ENCODE measurements at places on chromosomes 2 and 18.

DNA sequence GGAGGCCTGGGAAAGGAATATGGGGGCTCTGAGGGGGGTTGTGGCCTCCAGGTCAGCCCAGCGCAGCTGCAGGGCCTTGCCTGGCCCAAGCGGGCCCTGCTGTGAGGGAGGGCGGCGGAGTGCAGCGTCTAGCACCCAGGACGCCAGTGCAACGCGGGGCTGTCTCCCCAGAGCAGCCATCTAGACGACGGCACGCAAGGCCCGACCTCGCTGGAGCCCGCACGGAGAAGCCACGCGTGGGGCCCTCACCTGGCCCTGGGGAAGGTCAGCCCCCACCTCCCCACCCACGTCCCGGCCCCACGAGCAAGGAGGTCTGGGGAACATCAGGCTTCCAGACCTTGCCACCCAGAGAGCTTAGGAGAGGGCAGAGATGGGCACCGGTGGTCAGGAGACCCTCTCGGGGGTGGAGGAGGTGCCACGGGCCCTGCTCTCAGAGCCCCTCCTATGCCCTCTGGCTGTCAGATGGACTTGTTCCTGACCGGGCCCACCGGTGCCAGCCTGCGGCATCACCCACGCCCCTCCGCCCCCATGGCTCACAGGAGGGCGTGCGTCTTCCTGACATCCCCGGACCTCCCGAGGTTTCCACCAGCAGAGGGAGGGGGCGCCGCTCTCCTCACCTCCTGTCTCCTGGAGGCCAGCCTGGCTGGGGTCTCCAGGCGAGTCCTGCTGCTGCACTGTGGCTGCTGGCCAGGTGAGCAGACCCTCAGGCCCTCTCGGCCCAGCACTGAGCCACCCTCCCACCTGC is 17.0 kb downstream of the GPR35 start:
- DNase-seq, result no peak

- no peak for DNase-seq
These were observed 391.9 kb downstream of the TMEM182 start for GRCh38 chr2:103153580-103154284.

GRCh38 chr2:142241016-142241415 is 110.2 kb upstream of the LRP1B start:
- no peak for DNase-seq

DNA sequence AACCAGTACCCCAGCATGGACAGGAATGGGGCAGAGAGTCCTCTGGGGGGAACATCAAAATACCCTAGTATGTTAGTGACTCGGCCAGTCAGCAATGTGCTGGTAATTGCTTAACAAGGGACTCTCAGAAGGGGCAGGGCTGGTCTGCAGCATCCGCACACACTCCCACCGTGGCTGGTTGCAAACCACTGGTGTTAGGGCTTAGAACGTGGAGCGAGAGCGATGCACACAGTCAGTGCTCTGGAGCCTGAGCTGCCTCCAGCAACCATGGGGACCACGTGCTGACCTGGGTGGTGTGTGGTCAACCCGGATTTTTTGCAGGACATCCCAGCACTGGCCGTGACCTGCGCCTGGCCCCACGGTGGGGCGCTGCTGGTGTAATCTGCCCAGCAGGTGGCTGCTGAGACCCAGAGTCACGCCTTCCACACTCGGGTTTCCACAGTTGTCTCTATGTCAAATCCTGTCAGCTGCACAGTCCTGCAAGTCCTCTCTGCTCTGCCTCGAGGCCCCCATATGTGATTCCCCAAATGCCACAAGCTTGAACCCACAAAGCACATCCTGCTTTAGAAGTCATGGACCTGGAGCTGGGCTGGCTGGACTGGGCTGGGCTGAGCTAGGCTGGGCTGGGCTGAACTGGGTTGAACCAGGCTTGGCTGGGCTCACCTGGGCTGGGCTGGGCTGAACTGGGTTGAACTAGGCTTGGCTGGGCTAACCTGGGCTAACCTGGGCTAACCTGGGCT is 50.6 kb upstream of the GPC1 start:
- no peak for DNase-seq

- peak; percentile 31 for DNase-seq
These were observed 495.8 kb downstream of the NRXN1 start for GRCh38 chr2:50535971-50536759.
